ENCODE measurements at places on chromosomes 13 and 19. TPM values are rescaled to one million over a fixed set of nuclear protein-coding genes. Genes with fewer than 3 reads are reported as not detected.

SPRY2 gene
- total RNA-seq, result 25.8 TPM

ZNF579 gene
- 10.0 TPM for total RNA-seq

EPSTI1 gene
- total RNA-seq, result 4.6 TPM

CEACAM16 gene
- total RNA-seq, result not detected

NLRP5 gene
- total RNA-seq, result not detected

LGALS14 gene
- total RNA-seq, result not detected

ACER1 gene
- not detected for total RNA-seq

BLOC1S3 gene
- total RNA-seq, result 11.5 TPM

CCDC122 gene
- total RNA-seq, result 46.3 TPM

KISS1R gene
- 0.92 TPM for total RNA-seq

SLC10A2 gene
- total RNA-seq, result not detected

IL11 gene
- total RNA-seq, result 31.0 TPM

SYNGR4 gene
- total RNA-seq, result not detected

ATP1A3 gene
- 0.36 TPM for total RNA-seq

DLL3 gene
- 4.1 TPM for total RNA-seq

PSG4 gene
- total RNA-seq, result not detected

METTL21C gene
- not detected for total RNA-seq

ZNF492 gene
- total RNA-seq, result 3.1 TPM

ICAM5 gene
- total RNA-seq, result not detected

SIGLECL1 gene
- not detected for total RNA-seq

CEACAM4 gene
- not detected for total RNA-seq

SERPINE3 gene
- total RNA-seq, result 0.07 TPM

TUBA3C gene
- not detected for total RNA-seq

RDH8 gene
- not detected for total RNA-seq

CYP2F1 gene
- not detected for total RNA-seq

SIGLEC5 gene
- total RNA-seq, result not detected

ZNF534 gene
- total RNA-seq, result 0.07 TPM

PINLYP gene
- total RNA-seq, result 0.43 TPM

SIGLEC8 gene
- total RNA-seq, result not detected

Data from epithelial cell of proximal tubule (primary cell).